ENCODE measurements at places on chromosomes 5 and 9.

- DNase-seq: no peak
These were observed 202.2 kb downstream of the RGS3 start for GRCh38 chr9:113665756-113666155.

DNA sequence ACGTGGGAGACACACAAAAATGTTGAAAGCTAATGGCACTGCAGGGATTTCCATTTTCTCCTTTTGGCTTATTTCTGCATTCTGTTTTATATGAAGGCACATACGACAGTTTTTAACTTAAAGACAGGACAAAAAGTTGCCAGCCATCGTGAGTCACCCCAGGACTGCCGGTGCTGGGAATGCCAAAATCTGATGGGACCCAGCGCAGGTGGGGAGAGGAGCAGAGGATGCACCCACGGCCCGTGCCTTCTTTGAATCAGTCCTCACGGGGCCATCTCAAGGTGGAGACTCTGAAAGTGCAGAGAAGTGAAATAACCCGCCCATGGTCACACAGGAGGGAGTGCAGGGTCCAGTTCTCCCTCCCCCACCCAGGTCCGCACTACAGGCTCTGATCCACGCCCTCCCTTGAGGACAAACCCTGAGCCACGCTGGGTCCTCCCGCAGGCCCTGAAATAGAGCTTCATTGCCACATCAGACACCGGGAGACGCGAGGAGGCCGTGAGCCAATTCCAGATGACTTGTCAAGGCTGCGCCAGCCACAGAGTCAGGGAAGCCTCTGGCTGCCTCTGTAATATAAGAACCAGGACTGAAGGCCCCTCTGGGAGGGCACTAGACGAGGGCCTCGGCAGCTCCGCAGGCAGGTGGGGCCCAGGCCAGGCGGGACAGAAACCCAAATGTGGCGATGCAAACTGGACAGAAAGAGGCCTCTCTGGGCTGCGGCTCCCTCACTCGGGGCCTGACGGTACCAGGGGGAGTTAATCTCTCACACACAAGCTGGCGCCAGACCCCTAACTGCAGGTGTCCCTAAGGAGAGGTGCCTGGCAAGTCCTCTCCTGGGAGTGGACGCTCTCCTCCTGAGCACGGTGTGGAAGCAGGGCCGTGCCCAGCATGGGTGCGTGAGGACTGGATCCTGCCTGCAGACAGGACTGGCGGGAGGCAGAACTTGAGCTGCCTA, 22.9 kb downstream of the ADAMTS2 start:
- DNase-seq: no peak

DNA sequence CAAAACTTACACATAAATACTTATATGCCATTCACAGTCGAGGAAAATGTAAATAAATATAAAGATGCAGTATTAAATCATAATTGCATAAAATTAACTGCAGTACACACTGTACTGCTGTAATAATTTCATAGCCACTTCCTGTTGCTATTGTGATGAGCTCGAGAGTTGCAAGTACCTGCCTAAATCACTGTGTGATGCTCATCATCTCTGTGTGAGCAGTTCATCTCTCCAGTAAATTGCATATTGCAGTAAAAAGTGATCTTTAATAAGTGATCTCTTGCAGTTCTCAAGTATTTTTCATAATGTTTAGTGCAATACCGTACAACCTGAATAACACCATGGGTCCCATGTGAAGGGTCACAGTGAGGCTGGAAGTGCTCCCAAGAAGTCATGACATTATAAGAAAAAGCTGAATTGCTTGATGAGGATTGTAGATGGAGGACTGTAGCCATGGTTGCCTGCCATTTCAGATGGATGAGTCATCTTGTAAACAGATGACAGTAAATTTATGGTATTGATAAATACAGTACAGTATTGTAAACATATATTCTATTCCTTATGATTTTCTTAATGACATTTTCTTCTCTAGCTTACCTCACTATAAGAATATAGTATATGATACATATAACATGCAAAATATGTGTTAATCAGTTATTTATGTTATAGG, 34.9 kb downstream of the SYK start:
- DNase-seq: no peak

GRCh38 chr5:72141440-72142355, 34.4 kb downstream of the MAP1B start:
- no peak for DNase-seq

- peak; percentile 20 for DNase-seq
These were observed 766.2 kb downstream of the PTPRD start for GRCh38 chr9:9846557-9846956.

- no peak for DNase-seq
These were observed 125.4 kb downstream of the MED27 start for GRCh38 chr9:131954299-131954698.

- no peak for DNase-seq
These were observed 34.2 kb upstream of the MYOT start for GRCh38 chr5:137833463-137833862.

GRCh38 chr5:94395468-94395867, 222.9 kb downstream of the KIAA0825 start:
- DNase-seq: no peak

DNA sequence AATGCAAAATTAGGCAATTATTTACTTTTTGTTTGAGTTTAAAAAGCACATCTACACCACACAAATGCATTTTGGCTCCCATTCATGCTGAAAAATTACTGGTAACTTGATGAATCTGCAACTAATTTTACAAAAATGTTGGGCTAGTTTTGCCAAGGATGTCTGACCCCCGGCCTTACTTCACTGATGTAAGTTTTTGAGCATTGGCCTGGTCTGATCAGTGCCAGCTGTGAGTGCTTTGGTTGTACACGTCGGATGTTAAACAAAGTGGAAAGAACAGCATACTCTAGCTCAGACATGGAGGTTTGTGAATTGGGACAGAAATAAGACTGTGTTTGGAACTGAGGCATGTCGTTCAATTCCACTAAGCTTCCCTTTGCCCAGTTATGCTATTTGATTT, 1044.2 kb downstream of the TLE4 start:
- DNase-seq: no peak

DNA sequence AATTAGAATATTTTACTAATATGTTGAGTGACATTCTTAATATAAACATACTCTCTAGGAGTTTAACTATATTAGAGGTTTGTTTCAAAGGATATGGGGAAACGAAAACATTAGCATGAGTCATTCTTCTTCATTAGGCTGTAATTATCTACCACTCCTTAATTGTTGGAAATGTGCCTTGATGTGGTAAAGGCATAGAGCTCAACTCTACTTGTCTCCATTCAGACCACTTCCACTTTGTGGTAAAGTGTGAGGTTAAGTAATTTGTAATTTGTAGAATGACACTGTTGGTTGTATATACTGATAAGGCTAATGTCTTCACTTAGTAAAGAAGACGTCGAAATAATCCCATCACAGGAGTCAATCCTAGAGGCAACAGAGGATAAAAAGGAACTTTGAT, 58.1 kb downstream of the HAPLN1 start:
- no peak for DNase-seq

DNA sequence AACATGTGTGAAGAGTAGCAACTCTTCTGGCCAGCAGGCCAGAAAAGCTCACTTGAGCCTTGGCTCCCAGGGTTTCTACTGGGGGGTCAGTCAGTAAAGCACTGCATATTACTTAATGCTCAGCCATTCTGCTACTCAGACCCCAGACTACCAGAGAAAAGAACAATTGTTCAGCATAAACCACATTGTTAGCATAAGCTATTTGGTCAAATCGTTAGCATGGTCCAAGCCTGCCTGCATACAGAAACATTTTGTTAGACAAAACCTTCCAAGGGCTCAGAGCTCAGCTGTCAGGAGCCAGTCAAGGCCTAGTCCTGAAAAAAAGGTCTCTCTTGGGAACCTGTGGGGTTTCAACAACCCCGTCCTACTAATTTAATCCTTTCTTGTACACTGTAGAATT, 449.3 kb downstream of the PRR16 start:
- no peak for DNase-seq

- DNase-seq: no peak
These were observed 184.7 kb downstream of the CARTPT start for GRCh38 chr5:71903808-71904207.

GRCh38 chr9:81183761-81184160, 505.6 kb downstream of the TLE1 start:
- DNase-seq: no peak

- peak; percentile 91 for DNase-seq
These were observed 1.9 kb downstream of the JADE2 start for GRCh38 chr5:134527156-134527960.

DNA sequence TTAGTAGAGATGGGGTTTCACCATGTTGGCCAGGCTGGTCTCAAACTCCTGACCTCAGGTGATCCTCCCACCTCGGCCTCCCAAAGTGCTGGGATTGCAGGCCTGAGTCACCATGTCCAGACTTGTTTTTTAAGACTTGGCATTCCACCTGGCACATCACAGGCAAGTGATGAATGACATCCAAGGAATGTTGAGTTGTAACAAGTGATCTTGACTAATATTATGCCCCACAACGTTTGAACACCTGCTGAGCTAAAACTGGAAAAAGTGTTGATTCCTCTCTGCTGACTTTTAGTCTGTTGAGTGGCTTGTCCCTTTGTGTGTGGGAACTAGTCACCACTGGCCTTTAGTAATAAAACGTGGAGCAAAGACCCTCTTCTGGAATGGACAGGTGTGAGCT, 54.6 kb downstream of the SUB1 start:
- no peak for DNase-seq

DNA sequence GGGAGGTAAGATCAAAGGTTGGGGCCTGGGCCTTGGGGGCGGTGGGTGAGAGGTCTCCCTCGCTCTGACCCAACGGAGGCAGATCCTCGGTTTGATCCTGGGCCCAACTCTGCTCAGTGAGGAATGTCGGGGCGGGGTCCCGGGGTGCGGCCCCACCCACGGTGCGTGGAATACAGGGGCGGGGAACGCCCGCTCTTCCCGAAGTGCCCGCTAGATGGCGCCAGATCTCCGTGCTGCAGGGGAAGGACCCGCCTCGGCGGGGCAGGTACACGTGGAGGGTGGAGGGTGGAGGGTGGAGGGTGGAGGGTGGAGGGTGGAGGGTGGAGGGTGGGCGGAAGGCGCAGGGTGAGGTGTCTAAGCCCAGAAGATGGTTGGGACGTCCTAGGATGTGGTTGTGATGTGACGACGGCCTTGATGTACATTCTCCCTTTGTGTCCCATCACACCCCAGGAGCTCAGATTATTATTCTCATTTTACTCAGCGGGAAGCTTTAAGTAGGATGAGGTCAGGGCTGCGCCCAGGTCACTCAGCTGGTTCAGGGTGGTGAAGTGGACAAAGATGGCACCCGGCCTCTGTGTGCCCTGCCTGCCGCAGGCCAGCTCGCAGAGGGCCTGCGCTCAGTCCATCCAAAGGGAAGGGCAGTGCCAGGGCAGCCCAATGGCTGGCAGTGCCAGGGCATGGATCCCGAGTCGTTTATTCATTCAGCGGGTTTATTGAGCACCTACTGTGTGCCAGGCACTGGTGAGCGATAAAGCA, 9.4 kb upstream of the RPS14 start:
- DNase-seq: peak; percentile 87

DNA sequence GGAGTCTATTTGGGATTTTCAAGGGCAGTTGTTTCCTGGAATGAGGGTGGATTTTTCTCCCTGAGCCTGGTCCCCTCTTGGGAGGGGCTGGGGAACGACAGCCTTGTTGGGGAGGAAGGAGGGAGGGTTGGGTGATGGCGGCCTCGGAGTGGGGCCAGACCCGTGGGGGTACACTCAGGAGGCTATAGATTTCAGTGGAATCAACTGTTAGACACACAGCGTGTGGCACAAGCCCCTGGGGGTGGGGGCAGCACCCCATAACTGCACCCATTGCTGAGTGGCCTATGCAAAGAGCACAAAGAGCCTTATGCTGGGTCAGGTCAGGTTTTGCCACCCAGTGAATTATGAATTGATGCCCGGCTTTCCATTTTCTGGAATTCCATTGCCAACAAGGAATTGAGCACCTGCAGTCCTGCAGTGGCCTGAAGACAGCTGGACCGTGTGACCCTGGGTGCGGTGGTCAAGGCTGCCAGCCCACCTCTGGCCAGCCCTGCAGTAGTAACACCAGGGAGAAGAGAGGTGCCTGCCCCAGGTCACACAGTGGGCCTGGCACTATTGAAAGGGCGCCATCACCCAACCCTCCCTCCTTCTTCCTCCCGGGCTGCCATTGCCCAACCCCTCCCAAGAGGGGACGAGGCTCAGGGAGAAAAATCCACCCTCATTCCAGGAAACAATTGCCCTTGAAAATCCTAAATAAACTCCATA, 8.4 kb downstream of the MYMK start:
- DNase-seq: no peak

- DNase-seq: no peak
These were observed 139.8 kb upstream of the RPS23 start for GRCh38 chr5:82417776-82418607.

DNA sequence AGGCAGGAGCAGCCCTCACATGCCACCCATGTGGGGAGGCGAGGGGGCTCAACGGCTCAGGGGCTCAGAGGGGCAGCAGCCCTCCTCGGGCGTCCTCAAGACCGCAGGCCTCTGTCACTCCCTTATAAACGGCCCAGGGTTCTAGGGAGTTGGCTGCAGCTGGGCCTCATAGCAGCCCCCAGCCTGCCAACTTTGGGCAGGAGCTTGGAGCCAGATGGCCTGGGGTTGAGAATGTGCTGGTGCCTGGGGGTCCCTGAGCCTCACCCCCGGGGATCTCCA, 51.0 kb upstream of the RNU6ATAC start:
- DNase-seq: no peak

DNA sequence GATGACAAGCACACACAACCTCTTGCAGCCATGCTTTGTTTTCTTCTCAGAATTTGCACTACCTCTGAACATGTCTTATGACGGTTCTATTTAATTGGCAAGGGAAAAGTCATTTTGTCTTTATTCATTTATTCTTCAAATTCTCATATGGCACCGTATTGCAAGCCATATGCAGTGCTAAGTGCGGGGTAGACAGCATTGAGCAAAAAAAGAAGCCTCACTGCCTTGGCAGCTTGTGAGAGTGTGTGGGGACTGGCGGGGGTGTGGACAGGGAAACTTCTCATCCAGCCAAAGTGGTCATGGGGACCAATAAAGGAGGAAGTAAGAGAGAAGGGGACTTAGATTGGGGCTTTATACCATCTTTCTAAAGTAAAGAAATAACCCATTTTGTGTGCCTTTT, 160.0 kb downstream of the CDH12 start:
- no peak for DNase-seq

DNA sequence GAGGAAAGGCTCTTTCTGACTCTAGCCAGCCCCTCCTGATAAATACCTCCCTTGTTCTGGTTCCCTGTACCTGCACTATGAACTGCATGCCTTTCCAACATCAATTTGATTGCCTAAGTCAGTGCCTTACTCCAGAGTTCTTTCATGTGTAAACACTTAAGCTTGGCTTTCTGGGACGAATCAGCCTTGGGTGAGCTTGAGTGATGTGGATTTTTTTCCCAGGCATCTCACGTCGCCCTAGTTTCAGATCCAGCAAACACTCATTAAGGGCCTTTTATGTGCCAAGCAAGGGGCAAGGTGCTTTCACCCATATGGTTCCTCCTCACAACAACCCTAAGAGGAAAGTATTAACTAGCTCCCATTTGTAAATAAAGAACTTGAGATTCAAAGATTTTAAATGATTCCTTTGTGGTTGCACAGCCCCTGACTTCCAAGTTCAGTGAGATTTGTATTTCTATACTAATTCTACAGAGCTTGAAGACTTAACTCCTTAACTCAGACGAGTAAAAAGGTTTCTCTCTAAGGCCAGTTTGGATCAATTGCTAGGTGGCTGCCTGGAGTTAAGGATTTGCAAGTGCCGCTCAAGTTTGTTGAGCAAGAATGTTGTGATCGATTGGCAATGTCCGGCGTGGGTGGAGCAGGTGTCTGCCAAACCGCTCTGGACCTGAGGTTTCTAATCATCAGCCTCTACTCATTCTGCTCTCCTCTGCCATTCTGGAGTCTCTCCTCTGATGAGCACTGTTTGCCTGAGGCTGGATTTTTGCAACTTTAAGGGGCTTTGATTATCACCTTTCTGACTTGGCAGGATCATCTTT, 20.2 kb upstream of the TJP2 start:
- no peak for DNase-seq
